Coronary artery (tissue), 2 donors: ENCODE measurements at places on chromosomes 7 and 10.

GRCh38 chr10:122181041-122181732 lies 89.9 kb upstream of the BTBD16 start:
- DNase-seq = no peak

DNA sequence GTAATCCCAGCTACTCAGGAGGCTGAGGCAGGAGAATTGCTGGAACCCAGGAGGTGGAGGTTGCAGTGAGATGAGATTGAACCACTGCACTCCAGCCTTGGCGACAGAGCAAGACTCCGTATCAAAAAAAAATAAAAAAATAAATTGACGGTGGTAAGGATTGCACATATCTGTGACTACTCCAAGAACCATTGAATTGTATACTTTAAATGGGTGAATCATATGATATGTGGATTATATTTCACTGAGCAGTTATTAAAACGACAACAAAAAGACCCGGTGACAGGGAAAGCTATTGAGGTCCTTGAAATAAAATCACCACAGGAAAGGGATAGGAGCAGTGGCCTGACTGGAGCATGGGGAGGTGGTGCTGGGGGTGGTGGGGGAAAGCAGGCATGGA lies 31.2 kb upstream of the COMTD1 start:
- DNase-seq = no peak

GRCh38 chr7:51802718-51803117 lies 486.1 kb upstream of the COBL start:
- no peak for DNase-seq

- peak; percentile 77 for DNase-seq
These were observed 34.0 kb upstream of the EBLN1 start for GRCh38 chr10:22251751-22252223.

GRCh38 chr10:71964743-71965515 lies 734 bp downstream of the CHST3 start:
- peak; percentile 88 for DNase-seq

DNA sequence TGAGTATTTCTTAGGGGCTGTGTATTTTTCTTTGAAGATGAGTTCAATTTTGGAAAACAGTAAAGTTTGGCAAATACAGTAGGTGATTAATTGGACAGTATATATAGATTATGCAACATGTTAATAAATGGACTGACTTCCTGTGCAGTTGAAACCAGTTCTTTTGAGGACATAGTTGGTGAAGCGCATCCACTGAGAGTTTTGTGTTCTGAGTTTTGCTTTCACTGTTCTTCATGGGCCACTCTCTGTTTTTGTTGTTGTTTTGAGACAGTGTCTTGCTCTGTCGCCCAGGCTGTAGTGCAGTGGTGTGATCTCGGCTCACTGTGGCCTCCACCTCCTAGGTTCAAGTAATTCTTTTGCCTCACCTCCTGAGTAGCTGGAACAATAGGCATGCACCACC lies 109.0 kb downstream of the SDHAF3 start:
- no peak for DNase-seq

GRCh38 chr10:132418527-132419416 lies 21.8 kb downstream of the PWWP2B start:
- DNase-seq = no peak

DNA sequence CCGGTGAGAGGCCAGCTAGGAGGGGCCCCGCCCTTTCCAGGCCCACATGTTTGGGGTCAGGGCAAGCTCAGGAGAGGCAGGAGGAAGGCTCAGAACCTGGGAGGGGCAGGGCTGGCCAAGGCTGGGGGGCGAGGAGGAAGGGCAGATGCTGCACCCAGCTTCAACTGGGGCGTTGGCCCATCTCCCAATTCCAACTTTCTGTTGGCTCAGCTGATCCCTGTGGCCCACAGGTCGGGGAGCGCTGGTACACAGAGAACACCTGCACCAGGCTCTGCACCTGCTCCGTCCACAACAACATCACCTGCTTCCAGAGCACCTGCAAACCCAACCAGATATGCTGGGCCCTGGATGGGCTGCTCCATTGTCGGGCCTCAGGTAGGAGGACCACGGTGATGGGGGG lies 40.1 kb downstream of the ZAN start:
- DNase-seq = no peak

- no peak for DNase-seq
These were observed 224.7 kb downstream of the CUX1 start for GRCh38 chr7:102042016-102042656.

DNA sequence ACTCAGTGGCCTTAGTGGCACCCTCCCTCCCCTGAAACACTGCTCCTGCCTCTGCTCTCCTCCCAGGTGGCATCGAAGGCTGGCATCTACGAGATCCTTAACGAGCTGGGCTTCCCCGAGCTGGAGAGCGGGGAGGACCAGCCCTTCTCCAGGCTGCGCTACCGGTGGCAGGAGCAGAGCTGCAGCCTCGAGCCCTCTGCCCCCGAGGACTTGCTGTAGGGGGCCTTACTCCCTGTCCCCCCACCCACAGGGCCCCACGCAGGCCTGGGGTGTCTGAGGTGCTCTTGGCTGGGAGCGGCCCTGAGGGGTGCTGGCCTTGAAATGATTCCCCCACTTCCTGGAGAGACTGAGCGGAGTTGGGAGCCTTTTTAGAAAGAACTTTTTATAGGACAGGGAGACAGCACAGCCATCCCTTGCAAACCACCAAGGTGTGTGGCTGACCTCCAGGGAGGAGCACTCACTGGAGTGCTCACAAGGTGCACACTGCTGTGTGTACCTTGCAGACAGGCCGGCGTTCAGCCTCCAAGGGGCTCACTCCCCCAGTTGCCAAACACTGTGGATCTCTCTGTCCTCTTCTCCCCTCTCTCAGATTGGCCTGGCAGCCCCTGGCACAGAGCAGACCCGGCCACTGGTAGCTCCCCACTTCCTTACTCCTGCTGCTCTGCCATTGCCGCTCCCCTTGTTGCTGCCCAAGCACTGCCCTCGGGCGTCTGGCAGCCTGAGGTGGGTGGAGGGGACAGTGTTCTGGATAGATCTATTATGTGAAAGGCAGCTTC lies 35.8 kb downstream of the PRF1 start:
- DNase-seq = no peak

- no peak for DNase-seq
These were observed 139.6 kb downstream of the ZMYND11 start for GRCh38 chr10:274866-275265.

- DNase-seq = no peak
These were observed 22.0 kb downstream of the YKT6 start for GRCh38 chr7:44222776-44223261.

- DNase-seq = no peak
These were observed 231.7 kb downstream of the SKIDA1 start for GRCh38 chr10:21293518-21294356.

DNA sequence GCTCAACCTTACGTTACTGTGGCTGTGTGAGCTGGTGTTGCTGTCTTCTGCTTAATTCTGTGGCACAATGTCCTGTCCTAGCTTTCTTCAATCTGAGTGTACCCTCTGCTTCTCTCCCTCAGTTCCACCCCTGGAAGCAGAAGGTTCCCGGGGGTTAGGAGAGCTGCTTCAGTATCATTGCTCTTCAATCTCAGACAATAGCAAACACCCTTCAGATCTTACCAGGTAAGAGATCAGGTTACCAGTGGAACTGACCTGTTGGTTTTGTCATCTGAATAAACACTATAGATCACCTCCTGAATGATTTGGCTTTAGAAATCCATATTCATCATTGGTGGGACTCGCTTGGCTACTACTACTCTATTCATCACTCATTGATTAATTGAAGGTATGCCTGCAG lies 48.4 kb downstream of the DNAJB9 start:
- no peak for DNase-seq

GRCh38 chr10:22742678-22743077 lies 28.3 kb upstream of the PIP4K2A start:
- no peak for DNase-seq

DNA sequence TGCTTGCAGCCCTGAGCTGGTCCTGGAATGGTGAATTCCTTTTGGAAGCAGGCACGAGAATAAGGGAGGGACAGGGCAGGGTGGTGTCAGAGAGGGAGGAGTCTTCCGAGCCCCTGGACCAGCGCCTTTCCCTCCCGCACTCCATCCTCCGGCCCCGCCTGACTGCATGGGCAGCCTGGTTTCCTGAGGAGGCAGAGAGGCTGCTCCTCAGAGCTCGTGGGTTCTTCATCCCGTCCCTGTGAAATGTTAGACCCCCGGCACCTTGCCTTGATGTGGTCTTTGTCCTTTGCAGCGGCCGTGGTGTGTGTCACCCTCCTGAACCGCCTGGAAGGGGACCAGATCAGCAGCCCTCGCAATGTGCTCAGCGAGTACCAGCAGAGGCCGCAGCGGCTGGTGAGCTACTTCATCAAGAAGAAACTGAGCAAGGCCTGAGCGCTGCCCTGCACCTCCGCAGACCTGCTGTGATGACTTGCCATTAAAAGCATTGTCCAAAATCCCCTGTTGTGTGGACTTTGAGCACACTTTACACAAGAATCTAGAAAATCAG lies 18.9 kb downstream of the UPP1 start:
- no peak for DNase-seq

DNA sequence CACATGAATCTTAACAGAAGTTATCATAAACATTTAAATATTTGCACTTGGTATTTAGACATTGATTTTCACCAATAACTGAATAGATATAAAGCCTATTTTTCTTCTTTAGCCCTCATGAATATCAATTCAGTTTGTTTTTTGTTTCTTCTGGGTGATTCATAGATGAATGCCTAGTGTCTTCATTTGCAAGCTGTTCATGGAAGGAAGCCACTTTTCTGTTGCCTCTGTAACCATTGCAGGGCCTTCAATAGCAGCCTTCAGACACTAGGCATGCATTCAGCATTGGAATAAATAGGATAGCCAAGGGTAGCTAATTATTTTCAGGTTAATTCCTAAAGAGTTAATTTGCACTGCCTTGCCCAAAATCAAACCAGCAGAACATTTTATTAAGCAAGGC lies 375.3 kb downstream of the DPP6 start:
- DNase-seq = no peak

- no peak for DNase-seq
These were observed 134.3 kb downstream of the PLXNA4 start for GRCh38 chr7:132441935-132442334.

DNA sequence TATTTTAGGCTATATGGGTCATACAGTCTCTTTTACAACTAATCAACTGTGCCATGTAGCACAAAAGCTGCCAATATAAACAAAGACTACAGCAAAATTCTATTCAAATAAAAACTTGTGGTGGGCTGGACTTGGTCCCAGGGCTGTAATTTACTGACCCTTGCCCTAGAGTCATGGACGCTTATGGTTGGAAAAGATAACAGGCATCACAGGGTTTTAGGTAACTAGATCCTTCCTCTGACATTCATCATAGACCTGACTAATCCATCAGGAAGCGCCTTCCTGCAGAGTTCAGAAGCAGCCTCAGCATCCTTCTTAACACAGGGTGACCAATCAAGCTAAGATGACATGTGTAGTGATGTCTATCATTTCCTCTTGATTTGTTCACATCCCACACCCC lies 40.2 kb upstream of the GPAM start:
- DNase-seq = no peak

DNA sequence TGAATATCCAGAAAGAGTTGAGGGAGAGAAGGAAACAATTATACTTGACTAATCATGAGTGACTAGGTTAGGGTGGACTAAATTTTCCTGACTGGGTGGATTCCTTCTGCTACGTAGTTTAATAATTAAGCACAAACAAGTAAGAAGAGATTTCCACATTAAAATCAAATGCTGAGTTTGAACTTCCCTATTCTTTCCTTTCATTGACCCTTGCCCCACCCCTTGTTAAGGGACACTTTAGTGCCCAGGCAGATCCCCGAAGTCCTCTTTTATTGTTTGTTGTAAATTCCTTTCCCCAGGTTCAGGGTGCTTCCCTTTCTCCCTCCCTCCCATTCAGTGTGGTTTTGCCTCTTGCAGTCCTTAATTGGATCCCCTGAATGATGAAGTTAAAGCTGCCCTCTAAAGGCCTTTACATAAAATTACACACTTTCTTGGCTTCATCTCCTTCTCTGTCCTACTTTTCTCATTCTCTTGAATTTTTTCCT lies 8.8 kb upstream of the SPAM1 start:
- no peak for DNase-seq
